T-cell (primary cell): ENCODE measurements at places on chromosomes 3 and 15. TPM values are rescaled to one million over a fixed set of nuclear protein-coding genes. Genes with fewer than 3 reads are reported as not detected.

DNA sequence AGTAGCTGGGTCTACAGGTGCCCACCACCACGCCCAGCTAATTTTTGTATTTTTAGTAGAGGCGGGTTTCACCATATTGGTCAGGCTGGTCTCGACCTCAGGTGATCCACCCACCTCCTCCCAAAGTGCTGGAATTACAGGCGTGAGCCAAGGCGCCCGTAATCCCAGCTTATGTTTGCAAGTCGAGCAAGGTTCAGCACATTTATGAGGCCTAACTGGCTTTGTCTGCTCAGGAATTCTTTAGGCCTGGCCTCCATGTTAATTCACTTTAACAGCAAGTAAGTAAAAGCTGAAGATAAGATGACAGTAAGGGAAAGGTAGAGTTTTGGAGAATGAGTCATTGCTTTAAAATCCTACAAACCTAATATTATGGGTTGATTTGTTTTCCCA is 24.6 kb downstream of the SIDT1 start:
- DNase-seq = no peak

Gene PYGO1
- total RNA-seq = not detected

Gene RASL12
- total RNA-seq = not detected

- DNase-seq = no peak
Measured at GRCh38 chr3:54366007-54366750, 243.8 kb downstream of the CACNA2D3 start.

Gene ACAN
- total RNA-seq = not detected

- no peak for DNase-seq
Measured at GRCh38 chr3:72003936-72004335, 219.0 kb upstream of the PROK2 start.

DNA sequence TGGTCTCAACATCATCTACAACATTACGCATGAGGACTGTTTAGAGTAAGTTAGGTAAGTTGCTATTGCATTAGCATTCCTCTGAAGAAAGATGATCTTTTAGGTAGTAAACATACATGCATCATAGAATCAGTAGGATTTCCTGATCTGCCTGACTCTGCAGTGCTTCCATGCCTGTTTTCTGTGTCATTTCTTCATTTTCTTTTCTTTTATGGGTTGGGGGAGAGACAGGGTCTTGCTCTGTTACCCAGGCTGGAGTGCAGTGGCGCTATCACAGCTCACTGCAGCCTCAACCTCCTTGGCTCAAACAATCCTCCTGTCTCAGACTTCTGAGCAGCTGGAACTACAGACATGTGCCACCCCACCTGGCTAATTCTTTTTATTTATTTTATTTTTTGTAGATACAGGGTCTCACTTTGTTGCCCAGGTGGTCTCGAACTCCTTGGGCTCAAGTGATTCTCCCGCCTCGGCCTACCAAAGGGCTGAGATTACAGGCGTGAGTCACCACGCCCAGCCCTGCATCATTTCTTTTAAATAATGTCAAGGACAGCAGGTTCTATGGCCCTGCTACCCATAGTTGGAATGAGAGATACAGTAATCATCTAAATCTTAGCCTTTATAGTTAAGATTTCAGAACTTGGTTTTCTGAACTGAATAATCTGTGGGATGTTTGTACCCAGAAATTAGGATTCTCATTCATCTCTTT is 184.3 kb downstream of the GHSR start:
- DNase-seq = no peak
